ENCODE measurements at places on chromosomes 5 and 9.

DNA sequence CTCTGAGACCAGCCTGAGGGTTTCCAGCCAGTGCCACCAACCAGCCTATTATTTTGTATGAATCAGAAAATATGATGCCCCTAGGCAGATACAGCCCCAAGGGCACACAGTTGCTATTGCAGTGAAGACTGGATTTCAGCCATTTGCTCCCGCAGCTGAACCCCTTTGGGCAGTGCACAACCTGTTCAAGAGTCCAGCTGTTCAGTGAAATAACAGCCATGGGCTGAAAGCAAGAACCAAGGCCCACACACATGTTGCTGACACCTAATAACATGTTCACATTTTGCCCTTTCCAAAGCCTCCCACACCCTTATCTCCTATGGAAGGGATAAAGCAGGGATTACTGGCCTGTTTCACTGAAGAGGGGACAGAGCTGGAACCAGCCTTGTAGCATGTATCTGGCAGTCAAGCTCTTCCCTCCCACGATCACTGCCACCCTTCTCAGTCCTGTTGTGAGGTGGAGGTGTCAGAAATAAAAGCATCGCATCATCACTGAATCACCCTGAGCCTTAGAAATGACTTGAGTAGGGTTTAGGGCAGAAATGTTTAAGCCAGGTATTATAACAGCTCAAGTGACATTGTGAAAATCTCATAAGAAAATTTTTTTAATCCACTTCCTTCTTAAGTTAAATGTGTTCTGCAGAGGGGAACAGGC, 137.1 kb upstream of the FSTL4 start:
- DNase-seq: no peak

- no peak for DNase-seq
Measured at GRCh38 chr5:15283076-15283475, 216.9 kb upstream of the FBXL7 start.

- DNase-seq: no peak
Measured at GRCh38 chr5:139668924-139669661, 20.9 kb downstream of the CXXC5 start.

GRCh38 chr5:114208588-114208987, 153.3 kb upstream of the KCNN2 start:
- DNase-seq: no peak

GRCh38 chr9:78314953-78315870, 18.3 kb downstream of the PSAT1 start:
- DNase-seq: no peak

- DNase-seq: no peak
Measured at GRCh38 chr9:110083866-110084265, 124.1 kb downstream of the C9orf152 start.

GRCh38 chr5:124922255-124922975, 176.0 kb upstream of the ZNF608 start:
- DNase-seq: no peak

DNA sequence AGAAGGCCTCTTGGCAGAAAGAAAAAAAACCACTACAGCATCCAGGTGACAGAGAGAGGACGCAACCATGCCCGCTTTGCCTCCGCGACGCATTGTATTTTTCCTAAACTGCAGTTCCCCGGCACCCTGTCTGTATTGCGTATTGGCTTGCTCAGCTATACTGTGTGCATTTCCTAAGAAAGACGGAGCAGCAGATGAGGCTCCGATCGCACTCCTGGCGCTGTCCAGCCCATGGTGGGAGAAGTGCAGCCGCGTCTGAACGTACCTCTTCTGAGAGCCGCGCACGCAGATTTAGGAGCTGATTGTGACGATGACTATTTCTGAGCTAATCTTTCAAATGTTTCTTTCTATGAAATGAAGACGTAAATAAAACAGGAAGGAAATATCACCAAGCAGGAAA, 366.5 kb downstream of the IRX1 start:
- no peak for DNase-seq

DNA sequence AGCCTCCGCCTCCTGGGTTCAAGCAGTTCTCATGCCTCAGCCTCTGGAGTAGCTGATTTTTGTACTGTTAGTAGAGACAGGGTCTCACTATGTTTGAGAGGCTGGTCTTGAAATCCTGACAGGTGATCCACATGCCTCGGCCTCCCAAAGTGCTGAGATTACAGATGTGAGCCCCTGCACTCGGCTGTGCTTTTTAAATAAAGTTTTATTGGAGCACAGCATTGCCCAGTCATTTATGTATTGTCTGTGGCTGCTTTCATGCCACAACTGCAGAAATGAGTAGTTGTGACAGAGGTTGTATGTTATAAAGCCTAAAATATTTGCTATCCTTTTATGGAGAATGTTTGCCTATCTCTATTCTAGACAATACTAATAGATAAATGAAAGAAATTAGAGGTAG, 169.2 kb downstream of the AOPEP start:
- DNase-seq: no peak

GRCh38 chr5:127429928-127430327, 87.5 kb upstream of the PRRC1 start:
- DNase-seq: no peak

DNA sequence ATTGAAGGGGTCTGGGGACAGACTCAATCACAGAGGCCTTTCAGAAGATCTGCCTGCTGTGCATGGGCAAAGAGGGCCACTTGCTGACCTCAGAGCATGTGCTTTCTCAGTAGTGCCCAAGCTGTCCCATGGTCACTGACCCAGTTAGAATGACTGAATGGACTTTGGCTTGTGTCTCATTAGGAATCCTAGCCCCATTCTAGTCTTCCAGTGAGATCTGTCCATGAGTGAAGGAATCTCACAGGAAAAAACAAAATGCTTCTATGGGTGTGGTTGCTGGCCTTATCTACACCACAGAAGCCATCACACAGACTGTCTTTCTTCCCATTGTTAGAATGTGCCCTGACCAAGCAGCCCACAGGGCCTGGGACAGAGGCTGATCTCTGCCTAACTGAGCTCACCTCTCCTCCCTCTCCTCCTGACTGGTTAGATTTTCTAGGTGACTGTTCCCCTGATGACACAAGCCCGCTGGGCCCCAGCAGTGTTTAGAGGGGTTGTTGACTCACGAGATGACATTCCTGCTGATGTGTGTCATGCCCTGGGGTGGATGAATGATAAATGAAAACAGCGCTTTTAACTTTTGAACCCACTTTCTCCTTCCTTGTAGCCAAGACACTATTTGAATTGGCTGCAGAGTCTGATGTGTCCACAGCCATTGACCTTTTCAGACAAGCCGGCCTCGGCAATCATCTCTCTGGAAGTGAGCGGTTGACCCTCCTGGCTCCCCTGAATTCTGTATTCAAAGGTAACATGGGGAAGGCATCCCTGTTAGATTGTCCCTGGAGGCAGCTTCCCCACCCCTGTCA, 24.8 kb downstream of the TGFBI start:
- DNase-seq: no peak

- DNase-seq: no peak
Measured at GRCh38 chr5:157877821-157878220, 18.9 kb upstream of the CLINT1 start.

DNA sequence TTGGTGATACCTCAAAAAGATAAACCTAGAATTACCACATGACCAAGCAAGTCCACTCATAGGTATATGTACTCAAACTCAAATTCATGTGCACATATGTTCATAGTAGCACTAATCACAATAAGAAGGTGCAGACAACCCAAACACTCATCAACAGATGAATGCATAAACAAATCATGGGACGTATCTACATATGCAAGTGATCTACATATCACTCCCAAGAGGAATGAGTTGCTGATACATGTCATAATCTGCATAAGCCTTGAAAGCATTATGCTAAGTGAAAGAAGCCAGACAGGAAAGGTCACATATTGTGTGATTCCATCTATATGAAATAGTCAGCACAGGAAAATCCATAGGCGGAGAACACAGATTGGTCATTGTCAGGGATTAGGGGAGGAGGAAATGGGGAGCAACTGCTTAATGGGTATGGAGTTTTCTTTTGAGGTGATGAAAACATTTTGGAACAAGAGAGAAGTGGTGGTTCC, 10.6 kb upstream of the GPX8 start:
- DNase-seq: no peak

DNA sequence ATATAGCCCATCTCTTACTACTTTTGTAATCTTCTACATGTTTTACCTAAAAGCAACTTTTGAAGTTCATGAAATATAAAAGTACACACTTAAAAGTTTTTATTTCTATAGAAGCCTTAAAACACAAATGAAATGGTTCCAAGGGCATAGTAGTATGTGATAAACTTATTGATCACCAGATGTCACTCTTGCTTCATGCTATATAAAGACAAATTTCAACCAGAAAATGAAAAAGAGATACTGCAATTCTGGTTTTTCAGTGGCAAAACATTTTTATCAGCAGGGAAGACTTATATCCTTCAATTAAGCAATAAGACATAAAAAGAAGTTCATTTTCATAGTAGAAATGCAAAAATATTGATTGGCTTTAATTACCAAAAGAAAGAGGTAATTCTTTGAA, 69.4 kb upstream of the FBXL17 start:
- no peak for DNase-seq

GRCh38 chr5:140827704-140828361, at the start of gene PCDHA6:
Gene PCDHA6 (plus strand): TSS chr5:140827960. CDS start chr5:140828092, 132 bp downstream.
- no peak for DNase-seq

- DNase-seq: no peak
Measured at GRCh38 chr5:115033861-115034260, 135.8 kb downstream of the TRIM36 start.

- DNase-seq: no peak
Measured at GRCh38 chr5:80825786-80826460, 134.2 kb upstream of the RASGRF2 start.

GRCh38 chr5:174724484-174725260, at the start of gene MSX2:
Gene MSX2 (plus strand): TSS chr5:174724582. CDS start chr5:174724660, 78 bp downstream.
- no peak for DNase-seq

- no peak for DNase-seq
Measured at GRCh38 chr9:69036309-69036708, 757 bp downstream of the FXN start.

- DNase-seq: no peak
Measured at GRCh38 chr5:143398053-143398355, 5.5 kb downstream of the NR3C1 start.

- DNase-seq: no peak
Measured at GRCh38 chr5:2894316-2894715, 142.8 kb upstream of the IRX2 start.

DNA sequence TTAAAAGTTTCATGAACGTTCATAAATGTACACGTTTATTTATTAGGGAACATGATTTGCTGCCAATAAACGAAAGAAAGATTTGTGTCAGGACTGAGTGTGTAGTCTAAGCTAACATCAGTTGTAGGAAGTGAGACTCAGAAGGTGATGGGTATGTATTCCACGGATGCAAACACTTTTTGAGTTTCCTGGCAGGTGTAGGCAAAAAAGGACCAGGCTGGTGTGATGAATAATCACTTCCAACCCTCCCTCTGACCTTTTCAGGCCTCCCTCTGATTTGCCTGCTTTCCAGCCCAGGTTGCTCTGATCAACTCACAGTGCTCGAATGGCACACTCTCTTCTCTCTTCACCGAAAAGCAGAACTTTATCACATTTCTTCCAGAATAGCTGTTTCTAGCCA, 51.8 kb downstream of the BASP1 start:
- no peak for DNase-seq

DNA sequence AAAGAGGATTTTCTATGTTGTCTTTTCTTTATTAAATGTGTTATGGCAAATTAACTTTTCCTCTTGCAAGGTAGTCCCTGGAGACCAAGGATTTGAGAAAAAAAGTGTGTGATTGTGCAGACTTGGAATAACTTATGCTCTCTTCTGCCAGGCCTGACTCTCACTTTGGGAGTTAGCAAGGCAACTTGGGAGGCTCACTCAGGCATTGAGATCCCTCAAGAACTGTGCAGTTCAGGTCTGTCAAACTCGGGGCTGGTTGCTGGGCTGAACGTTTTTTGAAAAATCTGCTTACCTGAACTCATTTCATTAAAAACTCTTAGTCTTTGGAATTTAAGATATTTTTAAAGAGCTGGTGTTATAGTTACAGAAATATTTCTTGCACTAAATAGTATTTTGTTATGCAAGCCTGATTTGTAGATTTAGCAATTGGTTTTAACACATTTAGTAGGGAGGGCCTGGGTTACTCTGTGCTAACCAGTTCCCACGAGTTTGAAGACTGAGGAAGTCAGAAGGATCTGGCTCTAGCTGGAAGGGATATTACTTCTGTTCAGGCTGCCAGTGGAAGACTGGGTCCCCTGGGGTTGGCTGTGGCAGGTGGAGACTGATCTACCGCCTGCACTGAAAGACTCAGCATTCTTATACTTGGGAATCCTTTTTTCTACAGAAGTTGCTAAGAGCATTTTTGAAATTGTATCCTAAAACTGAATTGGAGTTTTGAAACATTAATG, 150.4 kb upstream of the PCSK5 start:
- no peak for DNase-seq

DNA sequence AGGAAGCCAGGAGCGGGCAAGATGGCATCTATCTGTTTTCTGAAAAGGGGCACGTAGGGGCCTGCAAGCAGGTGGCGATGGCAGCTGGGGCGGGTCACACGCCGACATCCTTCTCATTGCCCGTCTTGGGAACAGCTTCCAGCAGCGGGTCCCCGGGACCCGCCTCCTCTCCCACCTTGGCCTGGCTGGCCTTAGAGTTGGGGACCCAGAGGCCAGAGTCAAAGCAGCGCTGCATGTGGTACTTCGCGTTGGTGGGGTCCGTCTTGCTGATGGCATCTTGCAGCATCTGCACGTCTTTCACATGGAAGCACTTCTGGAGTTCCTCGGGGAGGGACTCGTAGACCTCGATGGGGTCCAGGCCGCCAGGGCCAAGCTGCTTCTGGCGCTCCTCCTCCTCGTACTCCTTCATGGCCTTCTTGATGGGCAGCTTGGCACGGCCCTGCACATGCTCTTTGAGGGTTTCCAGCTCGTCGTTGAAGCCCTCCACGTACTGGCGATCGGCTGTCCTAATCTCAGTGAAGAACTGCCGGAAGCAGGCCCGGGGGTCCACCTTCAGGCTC, 127.6 kb upstream of the CLINT1 start:
- no peak for DNase-seq

- DNase-seq: no peak
Measured at GRCh38 chr5:2000591-2000990, 117.9 kb upstream of the IRX4 start.

DNA sequence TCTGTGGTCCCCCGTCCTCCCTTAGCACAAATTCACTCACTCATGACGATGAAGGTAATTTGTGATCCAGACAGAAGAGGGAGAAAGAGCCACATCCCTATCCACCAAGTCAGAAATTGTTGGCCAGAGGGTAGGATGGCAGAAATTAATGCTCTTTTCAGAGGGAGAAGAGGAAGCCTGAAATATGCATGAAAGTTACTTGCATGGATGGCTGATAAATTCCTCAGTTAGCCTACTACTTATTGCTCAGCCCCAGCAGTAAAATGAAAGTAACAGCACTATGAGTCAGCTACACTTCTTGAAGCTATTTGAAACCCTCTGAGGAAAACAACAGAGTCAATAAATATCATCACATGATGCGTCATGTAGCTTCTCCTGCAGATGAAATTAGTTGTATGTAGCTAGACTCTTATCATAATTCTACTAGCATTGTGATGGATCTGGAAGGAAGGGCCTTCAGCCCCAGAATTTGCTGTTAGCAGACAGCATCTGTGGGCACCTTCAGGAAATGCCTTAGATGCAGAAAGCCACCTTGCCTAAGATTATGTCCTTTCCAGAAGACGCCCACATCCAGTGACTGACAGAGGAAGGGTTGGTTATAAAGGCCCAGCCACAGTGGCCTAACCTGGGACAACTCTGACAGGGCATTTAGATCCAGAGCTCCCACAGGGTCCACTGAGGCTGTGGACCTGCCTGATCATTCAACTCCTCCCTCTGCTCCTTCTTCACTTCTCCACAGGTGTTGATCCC, 81.2 kb upstream of the CCDC112 start:
- DNase-seq: no peak

GRCh38 chr5:68315679-68316271, 100.2 kb downstream of the PIK3R1 start:
- no peak for DNase-seq

Measured in bone marrow (tissue), 2 donors.